Cardiac ventricle fibroblast (primary cell): ENCODE measurements at places on chromosomes 6 and 20. TPM values are rescaled to one million over a fixed set of nuclear protein-coding genes. Genes with fewer than 3 reads are reported as not detected.

Gene FOXF2
- total RNA-seq: 0.83 and 1.2 TPM in 2 replicates

Gene MAP7
- 0.10 and 0.12 TPM in 2 replicates for total RNA-seq

Gene TMEM244
- not detected in 2 replicates for total RNA-seq

Gene MCCD1
- total RNA-seq: not detected in 2 replicates

Gene LGSN
- total RNA-seq: not detected in 2 replicates

Gene RNF39
- 0.19 TPM in 1 of 2 replicates, not detected in the other for total RNA-seq

Gene GSTA2
- not detected in 2 replicates for total RNA-seq

Gene C6orf118
- 0.05 TPM in 1 of 2 replicates, not detected in the other for total RNA-seq

Gene STMND1
- total RNA-seq: not detected in 2 replicates

Gene PRR18
- total RNA-seq: 0.05 TPM in 1 of 2 replicates, not detected in the other

Gene SEL1L2
- total RNA-seq: not detected in 2 replicates

Gene INSM1
- total RNA-seq: not detected in 2 replicates

Gene ARMC12
- 0.15 TPM in 1 of 2 replicates, not detected in the other for total RNA-seq

Gene IPCEF1
- total RNA-seq: not detected in 2 replicates

Gene ZBP1
- total RNA-seq: not detected in 2 replicates

Gene CST11
- total RNA-seq: not detected in 2 replicates

Gene BHLHE23
- not detected in 2 replicates for total RNA-seq

Gene PERP
- total RNA-seq: 5.2 and 6.6 TPM in 2 replicates

Gene SLC17A1
- total RNA-seq: not detected in 2 replicates

Gene SLC22A16
- total RNA-seq: 0.39 and 0.62 TPM in 2 replicates

Gene MTG2
- 15.7 and 18.7 TPM in 2 replicates for total RNA-seq

Gene C20orf204
- total RNA-seq: 0.34 and 0.87 TPM in 2 replicates

Gene TULP1
- not detected in 2 replicates for total RNA-seq

Gene ZNF311
- total RNA-seq: 0.20 and 0.56 TPM in 2 replicates

Gene KIAA0408
- total RNA-seq: 4.6 and 4.9 TPM in 2 replicates

Gene OLIG3
- total RNA-seq: not detected in 2 replicates

Gene CCN5
- 23.6 and 25.1 TPM in 2 replicates for total RNA-seq

Gene OTOR
- total RNA-seq: not detected in 2 replicates

Gene PRSS16
- total RNA-seq: not detected in 2 replicates

Gene PLN
- total RNA-seq: not detected in 2 replicates

Gene KIF13A
- total RNA-seq: 22.7 and 23.6 TPM in 2 replicates

Gene ULBP3
- 3.0 and 3.2 TPM in 2 replicates for total RNA-seq

Gene C6orf132
- 0.54 and 0.94 TPM in 2 replicates for total RNA-seq

Gene CRISP3
- not detected in 2 replicates for total RNA-seq

Gene SPATA25
- total RNA-seq: 0.54 and 1.7 TPM in 2 replicates

Gene MMP24
- total RNA-seq: 0.05 and 0.06 TPM in 2 replicates

Gene FRS3
- 0.94 and 1.0 TPM in 2 replicates for total RNA-seq

Gene MRS2
- total RNA-seq: 8.9 and 12.6 TPM in 2 replicates

Gene TTBK1
- total RNA-seq: not detected in 2 replicates

Gene B4GALT5
- 19.5 and 20.5 TPM in 2 replicates for total RNA-seq

Gene BNIP5
- total RNA-seq: not detected in 2 replicates

Gene OR2B6
- not detected in 2 replicates for total RNA-seq

Gene BANF2
- total RNA-seq: not detected in 2 replicates

Gene RRAGD
- total RNA-seq: 0.20 and 0.75 TPM in 2 replicates

Gene SLC35A1
- 15.4 and 16.5 TPM in 2 replicates for total RNA-seq

Gene TBC1D22B
- 3.8 and 4.9 TPM in 2 replicates for total RNA-seq

Gene TFAP2D
- not detected in 2 replicates for total RNA-seq

Gene RIPOR3
- 1.8 and 2.5 TPM in 2 replicates for total RNA-seq

Gene MICB
- total RNA-seq: 2.2 and 5.1 TPM in 2 replicates
